ENCODE measurements at places on chromosomes 3 and 15.

DNA sequence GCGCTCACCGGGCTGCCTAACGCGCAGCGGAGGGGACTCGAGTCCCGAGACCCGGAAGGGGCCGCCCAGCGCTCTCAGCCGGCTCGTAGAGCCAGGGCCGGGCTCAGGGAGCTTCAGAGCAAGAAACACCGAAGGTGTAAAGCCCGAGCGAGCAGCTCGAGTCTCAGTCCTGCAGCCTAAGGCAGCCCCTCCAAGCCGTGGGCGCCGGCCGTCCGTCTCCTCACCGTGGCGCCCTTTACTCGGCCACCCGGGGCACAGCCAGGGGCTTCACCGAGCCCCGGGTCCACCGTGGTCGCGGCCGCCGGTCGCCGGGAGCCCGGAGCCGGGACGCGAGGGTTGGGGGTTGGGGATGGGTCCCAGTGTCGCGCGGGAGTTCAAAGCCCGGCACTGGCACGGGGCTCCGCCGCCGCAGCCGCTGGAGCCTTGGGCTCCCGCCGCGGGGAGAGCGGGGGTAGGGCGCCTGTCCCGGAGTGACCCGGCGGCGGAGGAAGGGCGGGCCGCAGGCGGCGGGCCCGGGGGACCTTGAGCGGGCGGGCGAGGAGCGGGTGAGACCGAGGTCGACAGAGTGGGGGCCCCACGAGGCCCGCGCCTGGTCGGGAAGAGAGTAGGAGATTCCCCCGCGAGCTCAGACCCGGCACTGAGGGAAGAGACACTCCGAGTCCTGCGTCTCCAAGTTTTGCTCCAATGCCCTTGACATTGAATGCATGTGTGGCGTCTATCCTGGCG lies 26.9 kb upstream of the THRB start:
- DNase-seq: no peak

GRCh38 chr15:75008221-75008625 lies 12.9 kb downstream of the SCAMP5 start:
- no peak for DNase-seq

- DNase-seq: no peak
These were observed 13.3 kb downstream of the GRAMD2A start for GRCh38 chr15:72184165-72184811.

GRCh38 chr3:148625095-148625736 lies 72.5 kb upstream of the AGTR1 start:
- DNase-seq: no peak

- no peak for DNase-seq
These were observed 460.0 kb upstream of the TBL1XR1 start for GRCh38 chr3:177657243-177657642.

DNA sequence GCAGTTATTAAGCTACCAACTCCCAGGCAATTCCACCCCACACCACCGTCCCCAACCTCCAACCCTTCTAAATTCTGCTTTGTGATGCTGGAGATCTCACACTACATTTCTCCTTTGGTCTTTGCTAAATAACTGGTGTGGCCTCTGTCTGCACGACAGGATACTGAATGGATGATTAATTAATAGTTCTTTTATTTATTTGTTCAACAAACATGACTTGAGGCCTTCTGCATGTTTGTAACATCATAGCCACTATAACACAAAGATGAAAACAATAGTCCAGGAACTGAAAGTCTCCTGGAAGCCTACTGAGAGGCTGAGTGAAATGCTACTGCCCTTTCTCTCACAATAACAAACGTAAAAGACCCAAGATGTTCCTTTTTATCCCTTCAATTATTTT lies 609.5 kb upstream of the UBE2E2 start:
- no peak for DNase-seq

DNA sequence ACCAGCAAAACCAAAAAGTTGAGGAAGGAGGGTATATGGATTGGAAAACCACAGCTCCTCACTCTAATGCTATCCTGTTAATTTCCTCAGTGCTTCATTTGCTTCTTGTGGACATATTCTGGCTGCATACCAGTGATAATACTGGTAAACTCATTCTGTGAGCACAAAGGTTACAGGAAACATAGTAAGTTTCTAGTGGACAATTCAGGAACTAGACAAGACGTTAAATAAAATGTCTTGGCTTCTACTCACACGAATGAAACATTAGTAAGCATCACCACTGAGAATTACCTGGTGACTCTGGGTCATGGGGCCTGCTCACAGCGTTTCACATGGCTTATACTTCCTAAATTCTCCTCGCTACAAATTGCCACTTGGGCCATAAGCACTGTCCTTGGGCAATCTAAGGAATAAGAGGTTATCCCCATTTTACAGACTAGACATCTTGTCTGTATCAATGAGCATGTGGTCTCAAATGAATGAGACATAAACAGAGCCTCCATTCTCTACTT lies 20.1 kb upstream of the PPIB start:
- DNase-seq: no peak

DNA sequence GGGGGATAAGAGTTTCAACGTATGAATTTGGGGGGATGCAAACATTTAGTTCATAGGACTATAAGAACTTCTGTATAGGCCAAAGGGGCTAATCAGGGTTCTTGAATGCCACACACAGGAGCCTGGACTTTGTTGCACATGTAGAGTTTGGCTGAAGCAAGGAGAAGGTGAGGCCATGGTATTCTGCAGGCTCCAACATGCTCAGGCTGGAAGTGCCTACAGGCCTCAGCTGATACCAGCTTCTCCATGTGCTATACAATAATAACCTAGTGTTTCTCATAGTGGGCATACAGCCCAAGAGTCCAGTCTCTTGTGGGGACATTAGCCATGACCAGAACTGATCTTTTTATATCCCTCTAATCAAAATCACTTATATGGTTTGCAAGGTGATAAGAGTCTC lies 399.7 kb upstream of the MCTP2 start:
- no peak for DNase-seq

GRCh38 chr15:100651253-100651652 lies 48.9 kb downstream of the ASB7 start:
- no peak for DNase-seq

- DNase-seq: no peak
These were observed 6.8 kb downstream of the NEIL1 start for GRCh38 chr15:75353604-75354003.

DNA sequence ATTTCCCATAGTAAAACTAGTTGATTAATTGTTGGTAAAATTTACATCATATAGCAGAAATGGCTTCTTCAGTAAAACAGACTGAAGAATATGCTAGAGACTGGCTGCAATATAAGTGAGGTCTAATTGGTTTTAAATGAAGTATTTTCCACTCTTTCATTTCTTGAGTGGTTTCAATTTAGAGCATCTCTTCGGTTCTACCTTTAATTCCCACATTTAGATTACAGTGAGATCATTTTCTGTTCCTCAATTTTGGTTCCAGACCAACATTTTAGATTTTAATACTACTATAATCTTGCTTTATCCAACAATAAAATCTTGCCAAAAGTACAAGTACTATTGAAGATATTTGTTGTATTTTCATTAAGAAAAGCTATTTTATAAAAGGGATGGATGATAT lies 1.0 kb upstream of the LRCH3 start:
- DNase-seq: no peak

- DNase-seq: peak; percentile 30
These were observed 66.7 kb downstream of the SLC6A1 start for GRCh38 chr3:11059090-11059798.

DNA sequence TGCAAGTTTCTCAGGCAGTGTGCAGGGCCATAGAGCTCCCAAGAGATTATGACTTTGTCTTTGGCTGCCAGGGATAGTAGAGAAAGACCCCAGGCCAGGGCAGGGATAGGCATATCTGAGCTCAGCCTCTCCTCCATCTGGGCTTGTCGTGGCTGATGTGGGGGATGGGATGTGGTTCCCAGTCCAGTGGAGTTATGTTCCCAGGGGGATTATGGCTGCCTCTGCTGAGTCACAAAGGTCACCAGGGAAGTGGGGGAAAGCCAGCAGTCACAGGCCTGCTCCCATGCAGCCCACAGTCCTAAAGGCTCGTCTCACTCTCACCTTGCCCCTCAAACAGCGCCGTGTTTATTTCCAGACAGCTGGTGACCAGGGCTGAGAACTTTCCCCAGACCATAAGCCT lies 354.9 kb downstream of the SI start:
- DNase-seq: no peak

DNA sequence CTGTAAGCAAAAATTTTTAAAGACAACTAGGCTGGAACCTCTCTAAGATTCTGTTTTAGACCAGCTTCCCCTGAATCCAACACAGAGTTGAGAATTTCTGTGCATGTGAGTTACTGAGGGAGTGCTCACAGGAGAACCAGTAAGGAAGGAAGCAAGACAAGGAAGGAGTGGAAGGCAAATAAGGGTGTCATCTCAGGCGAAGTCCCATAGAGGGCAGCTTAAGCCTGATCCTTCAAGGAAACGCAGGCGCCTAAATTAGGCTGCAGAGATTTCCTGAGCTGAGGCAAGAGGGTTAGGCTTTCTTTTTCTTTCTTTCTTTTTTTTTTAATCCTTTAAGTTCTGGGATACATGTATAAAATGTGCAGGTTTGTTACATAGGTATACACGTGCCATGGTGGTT lies 36.2 kb upstream of the COL6A6 start:
- DNase-seq: no peak

- DNase-seq: no peak
These were observed 167.4 kb downstream of the ADAMTS17 start for GRCh38 chr15:100174159-100174903.

DNA sequence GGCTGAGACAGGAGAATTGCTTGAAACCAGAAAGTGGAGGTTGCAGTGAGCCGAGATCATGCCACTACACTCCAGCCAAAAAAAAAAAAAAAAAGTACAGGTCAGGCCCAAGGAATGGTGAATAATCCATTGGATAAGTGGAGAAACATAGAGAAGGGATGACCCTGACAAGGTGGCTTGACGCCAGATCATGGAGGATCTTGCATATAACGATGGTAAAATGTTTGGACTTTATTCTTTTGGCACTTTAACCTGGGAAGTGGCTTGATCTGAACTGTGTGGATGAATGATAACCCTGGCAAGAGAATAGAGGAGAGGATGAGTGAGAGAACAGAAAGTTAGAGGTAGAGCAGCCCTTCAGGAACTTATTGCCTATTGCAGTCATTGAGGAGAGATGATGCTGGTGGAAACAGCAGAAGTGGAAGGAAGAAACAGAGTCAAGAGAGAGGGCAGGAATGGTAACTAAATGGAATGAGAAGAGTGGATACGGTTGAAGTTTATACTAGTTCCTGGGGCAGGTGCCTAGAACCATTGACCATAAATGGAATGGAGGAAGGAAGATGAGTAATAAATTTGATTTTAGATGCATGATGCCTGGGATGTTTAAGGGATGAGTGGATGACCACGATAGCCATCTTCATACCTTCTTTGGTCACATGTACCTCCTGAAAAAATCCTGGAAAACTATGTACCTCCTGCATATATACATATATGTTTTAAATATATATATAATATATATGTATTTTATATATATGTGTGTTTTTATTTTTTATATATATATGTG lies 57.8 kb downstream of the BLM start:
- no peak for DNase-seq

- no peak for DNase-seq
These were observed 435.4 kb upstream of the GOLIM4 start for GRCh38 chr3:168531116-168531515.

DNA sequence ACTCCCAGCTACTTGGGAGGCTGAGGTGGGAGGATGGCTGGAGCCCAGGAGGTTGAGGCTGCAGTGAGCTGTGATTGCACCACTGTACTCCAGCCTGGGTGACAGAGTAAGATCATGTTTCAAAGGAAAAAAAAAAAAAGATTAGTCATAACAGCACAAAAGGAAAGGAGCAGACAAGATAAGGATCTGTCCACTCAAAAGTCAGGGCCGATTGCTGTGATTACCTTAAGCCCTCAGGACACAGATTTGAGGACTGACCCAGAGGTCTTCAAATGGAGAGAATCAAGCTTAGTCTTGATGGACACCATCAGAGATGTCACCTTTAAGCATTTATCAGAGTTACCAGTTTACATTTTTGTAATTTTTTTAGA lies 23.9 kb upstream of the HEG1 start:
- no peak for DNase-seq

GRCh38 chr15:78974272-78974918 lies 29.5 kb upstream of the CTSH start:
- no peak for DNase-seq
